ENCODE measurements at places on chromosomes 11 and 22. TPM values are rescaled to one million over a fixed set of nuclear protein-coding genes. Genes with fewer than 3 reads are reported as not detected.

ALDH3B1 gene
- 24.9 TPM for total RNA-seq

DNA sequence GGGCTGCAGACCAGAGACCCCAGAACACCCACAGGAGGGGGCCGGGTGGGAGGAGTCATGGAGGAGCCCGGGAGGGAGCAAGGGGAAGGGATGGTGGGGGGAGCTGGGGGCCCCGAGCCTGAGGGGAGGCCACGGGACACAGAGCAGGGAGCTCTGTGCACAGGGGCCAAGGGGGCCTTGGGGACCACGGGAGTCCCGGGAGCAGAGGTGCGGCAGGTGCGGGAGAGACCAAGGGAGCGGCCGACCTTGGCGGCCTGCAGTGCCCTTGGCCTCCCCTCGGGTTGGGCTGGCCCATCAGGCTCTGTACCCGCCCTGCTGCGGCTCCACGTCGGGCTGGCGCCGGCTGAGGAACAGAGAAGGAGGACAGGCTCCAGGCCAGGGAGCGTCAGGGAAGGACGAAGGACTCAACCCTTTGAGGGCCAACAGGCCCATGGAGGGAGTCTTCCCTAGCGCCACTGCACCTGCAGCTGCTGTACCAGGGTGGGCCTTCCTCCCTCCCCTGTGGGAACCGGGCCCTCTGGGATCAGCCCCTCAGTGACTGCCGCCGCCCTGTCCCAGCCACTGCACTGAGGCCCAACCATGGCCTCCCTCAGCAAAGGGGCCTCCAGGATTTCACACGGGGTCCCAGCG lies 17.8 kb upstream of the BRSK2 start:
- no peaks in the 10 kb centered on the region for H3K27me3 ChIP-seq
- no peaks in the 10 kb centered on the region for H3K4me1 ChIP-seq
- DNase-seq = no peak
- no peak overlapping the region for H3K4me3 ChIP-seq
- H3K36me3 ChIP-seq = no peaks in the 10 kb centered on the region

CASP4 gene
- total RNA-seq = 196 TPM

- peaks cover 8% of the 10 kb centered on the region for H3K4me1 ChIP-seq
- H3K36me3 ChIP-seq = no peaks in the 10 kb centered on the region
- H3K27me3 ChIP-seq = no peaks in the 10 kb centered on the region
- no peak overlapping the region for H3K27ac ChIP-seq
- H3K4me3 ChIP-seq = peak overlapping the region; percentile 76
Measured at GRCh38 chr22:50581031-50581949, 1.4 kb downstream of the CHKB start.

NRXN2 gene
- 0.26 TPM for total RNA-seq

DNA sequence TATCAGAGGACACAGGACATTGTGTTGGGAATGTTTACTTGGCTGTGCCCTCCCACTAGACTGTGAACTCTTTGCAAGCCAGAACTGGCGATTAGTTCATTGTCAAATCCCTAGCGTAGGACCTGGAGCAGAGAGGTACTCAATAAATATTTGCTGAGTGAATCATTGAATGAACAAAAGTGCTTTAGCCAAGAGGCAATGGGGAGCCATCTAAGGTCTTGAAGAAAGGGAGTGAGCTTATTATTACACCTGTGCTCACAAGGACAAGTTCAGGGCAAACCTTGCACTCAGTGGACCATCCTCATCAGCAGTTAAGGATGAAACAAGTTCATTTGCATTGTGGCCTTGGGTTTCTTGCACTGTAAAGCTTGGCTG lies 1.1 kb upstream of the RASSF10 start:
- no peak overlapping the region for H3K27ac ChIP-seq
- no peak overlapping the region for H3K4me3 ChIP-seq
- H3K4me1 ChIP-seq = no peaks in the 10 kb centered on the region
- DNase-seq = peak; percentile 18

- no peak overlapping the region for H3K4me3 ChIP-seq
- no peaks in the 10 kb centered on the region for H3K27me3 ChIP-seq
- no peaks in the 10 kb centered on the region for H3K4me1 ChIP-seq
- H3K36me3 ChIP-seq = no peaks in the 10 kb centered on the region
Measured at GRCh38 chr11:128738942-128739341, 45.1 kb downstream of the FLI1 start.

SMTNL1 gene
- not detected for total RNA-seq

- H3K4me3 ChIP-seq = no peak overlapping the region
- peaks cover 12% of the 10 kb centered on the region for H3K36me3 ChIP-seq
- DNase-seq = no peak
- H3K27me3 ChIP-seq = no peaks in the 10 kb centered on the region
Measured at GRCh38 chr11:65338676-65339075, 5.0 kb downstream of the DPF2 start.

DNA sequence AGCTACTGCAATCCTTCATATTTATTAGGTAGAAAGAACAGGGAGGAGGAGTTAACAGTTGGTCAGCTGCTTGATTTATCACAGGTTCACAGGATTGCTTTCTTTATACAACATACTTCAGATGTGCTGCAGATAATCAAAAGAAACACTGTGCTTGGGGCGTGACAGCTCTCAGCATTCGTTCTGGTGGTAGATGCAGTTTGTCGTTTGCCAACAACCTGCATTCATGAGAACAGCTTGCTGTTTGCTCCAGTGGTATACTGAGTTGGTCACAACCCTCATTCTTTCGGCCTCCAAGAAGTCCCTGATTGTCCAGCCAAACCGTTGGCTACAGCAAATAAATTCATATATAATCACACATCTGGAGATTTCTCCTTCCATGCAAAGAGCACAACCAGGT lies 120.5 kb downstream of the ZNF280B start:
- H3K27ac ChIP-seq = no peak overlapping the region
- no peak overlapping the region for H3K4me3 ChIP-seq
- no peak for DNase-seq
- no peaks in the 10 kb centered on the region for H3K27me3 ChIP-seq
- H3K36me3 ChIP-seq = no peaks in the 10 kb centered on the region
- H3K4me1 ChIP-seq = no peaks in the 10 kb centered on the region

- H3K27me3 ChIP-seq = no peaks in the 10 kb centered on the region
- H3K27ac ChIP-seq = no peak overlapping the region
- H3K4me3 ChIP-seq = no peak overlapping the region
- no peaks in the 10 kb centered on the region for H3K4me1 ChIP-seq
- no peaks in the 10 kb centered on the region for H3K36me3 ChIP-seq
Measured at GRCh38 chr11:134485316-134485715, 73.3 kb upstream of the B3GAT1 start.

DNA sequence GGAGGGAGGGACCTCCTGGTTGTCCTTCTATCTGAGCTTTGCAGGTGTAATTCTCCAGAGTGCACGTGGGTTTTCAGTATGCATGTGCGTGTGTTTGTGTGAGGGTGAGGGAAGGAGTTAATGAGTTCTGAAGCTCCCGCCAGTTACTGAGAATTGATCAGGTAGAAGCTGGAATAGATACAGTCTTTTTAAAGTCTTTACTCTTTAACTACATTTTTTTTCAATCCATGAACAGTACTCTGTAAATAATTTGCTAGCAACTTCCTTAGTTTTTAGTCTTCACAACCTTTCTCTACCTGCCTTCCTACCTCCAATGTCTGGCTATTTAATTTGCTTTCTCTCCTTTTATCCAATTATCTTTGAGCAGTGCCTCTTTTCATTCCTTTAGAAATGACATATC lies 25.5 kb downstream of the ARHGAP42 start:
- no peaks in the 10 kb centered on the region for H3K27me3 ChIP-seq
- H3K27ac ChIP-seq = no peak overlapping the region
- no peak overlapping the region for H3K4me3 ChIP-seq

P4HA3 gene
- 4.1 TPM for total RNA-seq

KCNE3 gene
- total RNA-seq = 10.8 TPM

DNA sequence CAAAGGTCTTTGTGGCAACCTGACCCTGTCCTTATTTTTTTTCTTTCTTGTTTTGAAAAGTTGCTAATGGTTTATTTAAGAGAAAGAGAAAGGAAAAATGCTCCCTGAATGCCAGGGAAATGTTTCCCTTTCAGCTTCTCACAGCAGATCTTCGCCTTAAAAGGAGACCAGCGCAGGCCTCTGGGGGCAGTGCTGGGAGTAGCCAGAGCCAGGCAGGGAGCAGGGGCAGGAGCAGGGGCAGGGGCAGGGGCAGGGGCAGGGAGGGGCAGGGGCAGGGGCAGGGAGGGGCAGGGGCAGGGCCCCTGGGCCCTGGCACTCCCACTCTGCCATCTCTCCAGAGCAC lies 5.1 kb downstream of the MOB2 start:
- H3K4me3 ChIP-seq = no peak overlapping the region
- H3K27ac ChIP-seq = no peak overlapping the region
- no peaks in the 10 kb centered on the region for H3K27me3 ChIP-seq
- no peak for DNase-seq
- no peaks in the 10 kb centered on the region for H3K4me1 ChIP-seq
- H3K36me3 ChIP-seq = no peaks in the 10 kb centered on the region

OR8B12 gene
- not detected for total RNA-seq

DNA sequence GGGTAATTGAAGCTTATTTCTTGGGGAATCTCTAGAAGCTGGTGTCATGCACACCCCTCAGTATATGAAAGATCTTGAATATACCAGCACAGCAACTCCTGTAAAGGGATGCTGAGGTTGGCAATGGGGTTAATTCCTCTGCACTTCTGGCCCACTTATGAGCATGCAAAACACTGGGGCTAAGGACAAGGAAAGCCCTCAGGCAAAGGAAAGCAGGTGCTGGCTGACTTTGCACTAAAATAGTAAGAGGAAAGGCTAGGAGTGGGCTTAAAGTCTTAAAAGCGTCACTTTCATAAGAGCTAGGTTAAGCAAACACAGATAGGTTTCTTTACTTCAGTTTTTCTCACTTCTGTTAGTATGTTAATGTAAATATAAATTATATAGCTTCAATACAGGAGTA lies 572.6 kb upstream of the LUZP2 start:
- H3K27me3 ChIP-seq = no peaks in the 10 kb centered on the region
- H3K36me3 ChIP-seq = no peaks in the 10 kb centered on the region
- H3K27ac ChIP-seq = no peak overlapping the region

DNA sequence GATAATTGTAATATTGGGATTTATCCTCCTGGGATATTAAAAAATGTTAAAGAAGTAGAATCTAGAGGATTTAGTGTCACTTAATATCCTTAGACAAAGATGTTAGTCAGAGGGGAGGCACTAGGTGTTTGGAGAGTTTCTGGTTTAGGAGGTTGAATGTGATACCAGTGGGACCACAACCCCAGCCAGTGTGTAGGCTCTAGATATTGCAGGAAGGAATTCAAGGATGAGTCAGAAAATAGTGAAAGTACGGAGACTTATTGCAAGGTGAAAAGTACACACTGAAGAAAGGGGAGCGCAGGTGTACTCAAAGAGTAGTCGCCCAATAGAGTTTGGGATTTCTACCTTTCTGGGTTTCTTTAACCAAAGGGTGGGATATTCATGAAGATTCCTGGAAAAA lies 5.7 kb upstream of the TMEM41B start:
- no peaks in the 10 kb centered on the region for H3K27me3 ChIP-seq
- no peaks in the 10 kb centered on the region for H3K36me3 ChIP-seq
- DNase-seq = no peak

GRCh38 chr11:46407635-46408034 lies 16.1 kb upstream of the CHRM4 start:
- H3K4me1 ChIP-seq = no peaks in the 10 kb centered on the region
- no peak overlapping the region for H3K4me3 ChIP-seq
- no peaks in the 10 kb centered on the region for H3K27me3 ChIP-seq
- DNase-seq = no peak
- H3K36me3 ChIP-seq = peaks cover 10% of the 10 kb centered on the region

- no peaks in the 10 kb centered on the region for H3K27me3 ChIP-seq
- no peak overlapping the region for H3K27ac ChIP-seq
- H3K36me3 ChIP-seq = no peaks in the 10 kb centered on the region
Measured at GRCh38 chr22:17083811-17084441, 874 bp upstream of the IL17RA start.

ZBTB16 gene
- total RNA-seq = not detected

DNA sequence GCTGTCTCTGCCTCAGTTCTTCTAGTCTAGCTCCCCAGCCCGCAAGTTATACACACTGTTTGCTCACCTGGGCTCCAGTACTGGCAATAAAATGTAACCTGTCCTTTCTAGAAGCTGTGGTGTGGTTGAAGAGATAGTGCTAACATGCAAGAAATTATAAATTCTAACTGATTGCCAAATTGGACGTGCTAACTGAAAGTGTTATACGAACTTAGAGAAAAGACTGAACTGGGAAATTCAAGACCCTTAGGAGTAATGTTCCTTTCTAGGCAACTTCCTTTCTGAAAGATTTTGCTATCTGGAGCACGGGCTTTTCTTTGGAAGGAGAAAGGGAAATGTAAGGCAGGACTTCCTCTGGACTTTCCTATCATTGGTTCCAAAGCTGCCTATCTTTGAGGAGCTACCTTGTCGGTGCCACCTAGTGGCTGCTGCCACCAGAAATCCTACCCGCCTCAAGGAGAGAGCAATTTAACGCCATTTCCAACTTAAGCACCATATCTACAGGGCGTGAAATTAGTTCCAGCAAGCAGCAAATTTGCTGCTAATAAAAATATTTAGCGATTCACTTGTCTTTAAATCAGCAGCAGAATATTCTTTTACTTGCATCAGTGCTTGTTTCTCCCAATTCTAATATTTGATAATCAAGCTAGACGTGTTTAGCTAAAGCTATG lies 12.7 kb upstream of the TMEM218 start:
- peak; percentile 63 for DNase-seq
- no peaks in the 10 kb centered on the region for H3K27me3 ChIP-seq
- H3K27ac ChIP-seq = no peak overlapping the region
- H3K4me3 ChIP-seq = no peak overlapping the region

GRCh38 chr11:20337526-20338154 lies 25.9 kb upstream of the HTATIP2 start:
- H3K4me1 ChIP-seq = no peaks in the 10 kb centered on the region
- no peaks in the 10 kb centered on the region for H3K36me3 ChIP-seq
- peak; percentile 38 for DNase-seq
- no peak overlapping the region for H3K27ac ChIP-seq

- no peak overlapping the region for H3K27ac ChIP-seq
- no peaks in the 10 kb centered on the region for H3K4me1 ChIP-seq
- no peaks in the 10 kb centered on the region for H3K36me3 ChIP-seq
Measured at GRCh38 chr11:14642453-14642852, 1.2 kb upstream of the PDE3B start.

C11orf86 gene
- total RNA-seq = not detected

DNA sequence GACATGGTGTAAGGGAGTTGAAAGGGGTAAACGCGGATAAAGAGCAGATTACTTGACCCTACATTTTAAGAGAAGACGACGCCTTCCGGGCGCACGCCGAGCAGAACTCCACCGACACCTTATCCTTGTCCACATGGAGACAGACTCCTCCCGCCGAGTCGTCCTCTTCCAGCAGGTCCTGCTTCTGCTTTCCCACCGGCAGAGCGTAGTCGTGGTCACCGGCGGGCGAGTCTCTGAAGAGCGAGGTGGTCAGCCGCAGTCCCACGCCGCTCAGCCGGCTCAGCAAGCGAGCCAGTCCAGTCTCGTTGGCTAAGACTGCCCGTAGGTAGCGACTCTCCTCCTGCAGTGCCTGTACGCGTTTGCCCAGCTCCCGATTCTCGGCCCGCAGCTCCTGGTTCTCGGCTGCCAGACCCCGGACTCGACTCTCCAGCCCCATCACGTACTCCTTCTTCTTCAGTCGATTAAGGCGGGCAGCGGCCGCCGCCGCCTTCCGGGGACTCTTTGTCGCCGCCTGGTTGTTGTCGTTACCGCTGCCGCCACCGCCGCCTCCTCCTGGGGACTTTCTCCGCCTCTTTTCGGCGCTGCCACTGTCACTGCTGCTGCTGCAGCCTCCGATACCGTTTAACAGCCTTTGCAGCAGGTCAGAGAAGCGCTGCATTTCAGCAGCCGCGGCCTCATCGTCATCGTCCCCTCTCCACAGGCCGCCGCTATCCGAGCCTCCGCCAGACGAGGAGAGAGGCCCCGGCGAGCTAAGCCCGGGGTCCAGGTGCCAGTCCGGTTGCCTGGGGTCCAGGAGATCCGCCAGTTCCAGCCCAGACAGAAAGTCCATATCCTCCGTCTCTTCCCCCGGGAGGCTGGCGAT lies 945 bp downstream of the CREBZF start:
- no peaks in the 10 kb centered on the region for H3K27me3 ChIP-seq
- peak overlapping the region; percentile 62 for H3K4me3 ChIP-seq
- H3K4me1 ChIP-seq = peaks cover 6% of the 10 kb centered on the region
- DNase-seq = peak; percentile 53
- peaks cover 2% of the 10 kb centered on the region for H3K36me3 ChIP-seq

CRYBA4 gene
- total RNA-seq = not detected
